ENCODE measurements at places on chromosomes 3 and 15.

DNA sequence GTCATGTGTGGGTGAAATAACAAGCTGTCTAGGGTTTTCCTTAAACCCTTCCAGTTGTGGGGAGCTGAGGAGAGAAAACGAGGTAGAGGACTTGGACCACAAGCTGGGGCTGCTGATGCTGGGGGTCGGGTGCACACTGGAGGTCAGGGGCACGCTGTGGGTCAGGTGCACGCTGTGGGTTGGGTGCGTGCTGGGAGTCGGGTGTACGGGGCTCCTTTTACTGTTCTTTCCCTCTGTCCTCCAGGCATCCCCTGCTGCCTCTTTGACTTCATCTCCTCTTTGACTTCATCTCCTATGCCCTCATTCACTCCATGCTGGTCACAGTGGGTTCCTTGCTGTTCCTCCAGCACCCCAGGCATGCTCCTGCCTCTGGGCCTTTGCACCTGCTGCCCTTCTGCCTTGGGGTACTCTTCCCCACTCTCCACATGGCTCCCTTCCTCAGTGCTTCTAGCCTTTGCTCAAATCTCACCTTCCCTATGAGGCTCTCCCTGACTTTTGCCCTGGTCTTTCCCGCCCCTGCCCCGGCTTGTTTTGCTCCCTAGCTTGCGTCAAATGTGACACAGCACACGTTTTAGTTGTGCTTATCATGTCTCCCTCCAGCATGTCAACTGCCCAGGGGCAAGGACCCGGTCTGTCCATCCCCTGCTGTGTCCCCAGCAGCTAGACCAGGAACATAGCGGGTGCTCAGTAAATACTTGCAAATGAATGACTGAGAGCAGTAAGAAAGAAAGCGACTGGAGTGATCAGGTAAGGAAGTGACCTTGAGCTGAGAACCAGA lies 45.4 kb downstream of the WNT7A start:
- DNase-seq, result no peak

GRCh38 chr15:85091990-85092389 lies 110.3 kb downstream of the PDE8A start:
- DNase-seq, result no peak

DNA sequence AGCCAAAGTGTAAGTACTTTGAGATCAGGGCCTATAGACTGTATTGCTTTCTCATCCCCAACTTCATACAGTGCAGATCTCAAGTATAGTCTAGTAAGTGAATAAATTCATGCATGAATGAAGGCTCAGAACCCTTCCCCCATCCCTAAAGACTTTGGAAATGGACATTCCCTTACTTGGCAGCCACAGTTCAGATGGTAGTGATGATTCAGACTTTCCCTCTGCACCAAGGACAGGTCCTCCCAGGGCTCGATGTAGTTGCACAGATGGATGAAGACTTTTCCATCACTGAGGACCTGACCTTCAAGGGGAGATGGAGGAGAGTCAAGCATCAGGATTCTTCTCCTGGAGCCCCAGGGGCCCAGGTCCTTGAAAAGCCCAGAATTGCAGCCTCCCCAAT lies 4.6 kb downstream of the TIMP4 start:
- no peak for DNase-seq

- DNase-seq, result no peak
Observed at GRCh38 chr3:196640297-196641018, 964 bp downstream of the NRROS start.

DNA sequence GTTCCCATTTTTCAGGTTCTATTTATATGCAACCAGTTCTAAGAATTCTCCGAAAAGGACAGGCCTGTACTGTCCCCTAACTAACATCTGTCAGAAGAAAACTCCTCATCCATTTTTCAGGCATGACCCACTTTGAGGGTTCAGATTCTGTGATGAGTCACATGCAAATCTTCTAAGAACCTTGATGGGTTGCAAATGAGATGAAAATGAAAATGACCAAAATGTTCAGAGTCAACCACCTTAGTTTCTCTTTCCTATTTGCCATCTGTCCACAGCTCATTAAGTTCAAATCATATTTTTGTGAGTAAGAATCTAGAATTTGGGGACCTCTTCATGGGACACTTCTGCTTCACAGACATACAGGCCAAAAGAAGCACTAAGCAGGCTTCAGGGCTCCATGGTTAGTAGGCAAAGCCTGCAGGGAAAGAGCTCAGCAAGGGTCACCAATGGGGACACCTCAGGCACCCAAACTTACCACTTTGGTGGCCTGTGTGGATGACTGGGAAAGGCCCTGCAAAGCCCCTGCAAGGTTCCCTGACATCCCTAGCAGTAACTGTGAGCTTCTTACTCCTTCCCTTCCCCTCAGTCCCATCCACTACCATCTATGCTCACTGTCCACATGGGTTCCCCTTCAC lies 122.0 kb downstream of the WDR76 start:
- no peak for DNase-seq

GRCh38 chr3:41405466-41405865 lies 206.2 kb downstream of the CTNNB1 start:
- DNase-seq, result no peak

DNA sequence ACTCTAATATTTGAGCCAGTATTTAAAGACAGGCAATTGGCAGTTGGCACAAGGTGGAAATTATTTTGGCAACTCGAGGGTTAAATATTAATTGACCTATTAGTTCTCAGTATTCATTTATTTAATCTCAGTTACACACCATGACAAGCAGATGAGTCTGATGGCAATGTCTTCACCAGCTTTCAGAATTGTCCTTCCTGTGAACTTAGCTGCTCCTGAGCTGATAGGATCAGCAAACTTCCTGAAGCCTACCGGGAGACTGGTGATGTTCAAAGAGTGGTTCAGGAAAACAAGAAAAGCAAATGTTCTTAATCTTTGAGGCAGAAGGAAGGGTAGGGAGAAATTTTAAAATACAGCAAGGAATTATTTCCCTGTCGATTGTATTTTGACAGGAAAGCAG lies 522.2 kb downstream of the SOX2 start:
- no peak for DNase-seq

GRCh38 chr3:197015790-197016736 lies 13.6 kb downstream of the MELTF start:
- no peak for DNase-seq

DNA sequence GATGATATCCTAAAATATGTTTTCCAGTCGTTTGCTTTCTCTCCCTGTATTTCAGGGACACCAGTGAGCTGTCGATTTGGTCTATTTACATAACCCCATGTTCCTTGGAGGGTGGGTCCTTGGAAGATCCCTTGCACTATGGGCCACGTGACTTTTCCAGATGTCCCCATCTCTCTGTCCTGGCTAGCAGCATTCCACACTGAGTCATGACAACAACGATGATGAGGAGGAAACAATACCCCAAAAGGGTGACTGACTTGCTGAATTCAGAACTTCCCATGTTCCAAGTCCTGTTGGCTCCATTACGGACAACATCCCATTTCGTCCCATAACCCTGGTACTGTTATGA lies 134.3 kb downstream of the NSMCE3 start:
- no peak for DNase-seq

DNA sequence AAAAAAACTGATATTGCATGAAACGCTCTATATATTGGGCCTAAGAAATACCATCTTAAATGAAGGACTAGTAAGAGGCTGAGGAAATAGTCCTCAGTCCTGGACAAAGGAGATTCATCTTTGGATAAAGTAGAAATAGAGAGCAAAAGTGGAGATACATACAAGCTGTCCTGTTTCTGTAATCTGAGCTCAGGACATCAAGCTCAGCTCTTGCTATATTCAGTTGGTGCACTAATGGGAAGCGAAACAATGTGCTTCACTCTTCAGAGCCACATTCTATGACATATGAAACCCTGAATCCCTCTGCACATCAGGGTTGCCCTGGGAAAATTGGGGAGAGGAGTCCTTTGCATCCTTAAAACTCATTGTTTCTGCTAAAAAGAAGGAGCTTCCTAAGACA lies 290.7 kb downstream of the VPS13C start:
- DNase-seq, result no peak

GRCh38 chr3:58751882-58752567 lies 85.5 kb upstream of the FAM3D start:
- DNase-seq, result no peak

- DNase-seq, result no peak
Observed at GRCh38 chr15:63870487-63871209, 36.9 kb upstream of the HERC1 start.

Data from activated naive CD4-positive, alpha-beta T cell (primary cell).